ENCODE measurements at places on chromosomes 16 and 17.

DNA sequence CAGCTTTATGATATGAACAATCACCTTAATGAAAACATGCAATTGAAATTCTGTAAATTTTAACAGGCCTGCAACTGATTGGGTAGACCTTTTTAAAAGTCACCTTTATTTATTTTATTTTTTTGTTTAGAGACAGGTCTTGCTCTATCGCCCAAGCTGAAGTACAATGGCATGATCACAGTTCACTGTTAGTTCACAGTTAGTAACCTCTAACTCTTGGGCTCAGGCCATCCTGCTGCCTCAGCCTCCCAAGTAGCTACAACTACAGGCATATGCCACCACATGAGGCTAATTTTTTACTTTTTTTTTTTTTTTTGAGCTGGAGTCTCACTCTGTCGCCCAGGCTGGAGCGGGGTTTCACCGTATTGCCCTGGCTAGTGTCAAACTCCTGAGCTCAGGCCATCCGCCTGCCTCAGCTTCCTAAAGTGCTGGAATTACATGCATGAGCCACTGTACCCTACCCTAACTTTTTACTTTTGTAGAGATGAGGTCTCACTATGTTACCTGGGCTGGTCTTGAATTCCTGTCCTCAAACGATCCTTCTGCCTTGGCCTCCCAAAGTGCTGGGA lies 28.0 kb downstream of the AP1G1 start:
- no peak for DNase-seq

GRCh38 chr17:732902-733720 lies 715 bp downstream of the TLCD3A start:
- DNase-seq: no peak

GRCh38 chr16:4264546-4264945 lies 8.3 kb downstream of the TFAP4 start:
- no peak for DNase-seq

DNA sequence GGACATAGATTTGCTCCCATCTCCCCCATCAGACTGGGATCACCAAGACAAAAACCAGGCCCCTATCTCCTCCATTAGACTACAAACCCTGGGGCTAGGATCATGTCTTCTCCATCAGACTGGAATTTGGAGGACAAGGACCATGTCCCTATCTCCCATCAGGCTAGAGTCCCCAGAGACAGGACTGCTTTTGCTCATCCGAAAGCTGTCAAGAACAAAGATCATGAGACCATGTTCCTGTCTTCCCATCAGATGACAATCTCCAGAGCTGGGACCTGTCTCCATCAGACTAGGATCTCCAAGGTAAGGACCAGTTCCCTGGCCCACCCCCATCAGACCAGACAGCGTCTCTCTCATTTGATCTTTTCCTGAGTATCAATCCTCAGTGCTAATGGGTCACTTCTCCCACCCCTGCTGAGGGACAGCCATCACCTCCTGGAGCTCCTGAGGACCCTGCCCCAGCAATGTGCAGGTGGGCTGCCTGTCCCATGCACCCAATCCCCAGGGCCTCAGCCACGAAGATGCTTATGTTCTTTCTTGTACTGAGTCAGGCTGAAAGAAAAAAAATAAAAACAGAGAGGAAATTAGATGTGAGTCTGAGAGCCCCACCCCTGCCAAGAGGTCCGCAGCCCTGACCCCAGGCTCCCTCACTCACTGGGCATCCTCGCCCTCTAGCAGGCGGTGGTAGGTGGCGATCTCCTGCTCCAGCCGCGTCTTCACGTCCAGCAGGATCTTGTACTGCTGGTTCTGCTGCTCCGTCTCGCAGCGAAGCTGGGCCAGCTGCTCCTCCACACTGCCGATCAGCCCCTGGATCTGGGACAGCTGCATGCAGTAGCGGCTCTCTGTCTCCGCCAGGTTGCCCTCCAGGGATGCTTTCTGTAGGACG lies 90.3 kb downstream of the GOSR1 start:
- DNase-seq: no peak

GRCh38 chr16:54062361-54063278 lies 224.0 kb downstream of the IRX3 start:
- DNase-seq: no peak

DNA sequence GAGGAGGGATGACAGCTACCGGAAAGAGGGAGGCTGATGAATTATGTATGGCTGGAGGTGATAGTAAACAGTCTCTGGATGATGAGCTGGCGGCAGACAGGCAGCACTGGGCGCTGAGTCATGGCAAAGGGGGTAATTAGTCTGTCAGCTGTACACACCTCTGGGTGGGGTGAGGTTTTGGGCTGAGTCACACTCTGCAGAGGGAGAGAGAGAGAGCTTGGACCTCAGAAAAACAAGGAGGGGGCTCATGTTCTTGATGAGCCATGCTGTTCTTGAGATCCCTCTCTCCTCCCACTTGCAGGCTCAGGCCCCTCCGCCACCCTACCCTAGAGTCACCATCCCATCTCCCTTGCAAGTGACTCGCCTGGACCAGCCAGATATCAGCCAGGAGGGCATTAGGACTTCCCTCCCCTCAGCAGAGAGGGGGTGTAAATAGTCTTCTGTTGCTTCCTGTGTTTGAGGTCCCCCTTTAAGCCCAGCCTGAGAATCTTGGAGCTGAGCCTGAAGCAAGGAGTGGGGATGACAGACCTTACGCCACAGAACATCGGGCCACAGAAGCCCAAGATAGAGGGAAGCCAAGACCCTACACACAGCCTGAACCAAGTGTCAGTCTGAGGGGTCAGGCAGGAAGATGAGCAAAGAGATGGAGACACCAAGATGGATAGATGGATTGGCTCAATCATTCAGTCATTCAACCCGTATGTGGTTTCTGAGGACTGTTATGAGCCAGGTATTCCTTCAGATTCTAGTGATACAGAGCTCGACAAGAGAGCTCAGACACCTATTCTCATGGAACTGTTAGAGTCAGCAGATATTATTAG lies 383.2 kb upstream of the CCL2 start:
- DNase-seq: no peak

DNA sequence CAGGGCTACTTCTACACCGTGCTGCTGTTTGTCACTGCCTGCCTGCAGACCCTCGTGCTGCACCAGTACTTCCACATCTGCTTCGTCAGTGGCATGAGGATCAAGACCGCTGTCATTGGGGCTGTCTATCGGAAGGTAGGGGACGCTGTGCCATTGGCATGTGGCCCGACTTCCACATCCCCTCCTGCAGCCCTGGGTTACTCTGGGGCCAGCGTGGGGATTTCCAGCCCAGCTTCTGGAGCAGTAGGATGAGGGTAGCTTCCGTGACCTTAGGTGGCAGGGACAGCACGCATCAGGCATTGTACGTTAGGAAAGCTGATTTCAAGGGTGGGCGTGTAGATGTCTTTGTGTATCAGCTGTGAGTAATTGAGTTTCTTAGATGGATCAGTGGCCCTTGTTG lies 96.5 kb downstream of the ABCC1 start:
- no peak for DNase-seq

GRCh38 chr16:31382485-31383161 lies 10.5 kb upstream of the ITGAD start:
- DNase-seq: peak; percentile 28

GRCh38 chr16:8998108-8998507 lies 34.4 kb upstream of the USP7 start:
- DNase-seq: no peak

GRCh38 chr17:74920642-74921025 lies 2.4 kb downstream of the USH1G start:
- DNase-seq: no peak

GRCh38 chr16:80034469-80034826 lies 433.9 kb upstream of the MAF start:
- no peak for DNase-seq

- no peak for DNase-seq
These were observed 4.2 kb downstream of the ZNF843 start for GRCh38 chr16:31438414-31438813.

DNA sequence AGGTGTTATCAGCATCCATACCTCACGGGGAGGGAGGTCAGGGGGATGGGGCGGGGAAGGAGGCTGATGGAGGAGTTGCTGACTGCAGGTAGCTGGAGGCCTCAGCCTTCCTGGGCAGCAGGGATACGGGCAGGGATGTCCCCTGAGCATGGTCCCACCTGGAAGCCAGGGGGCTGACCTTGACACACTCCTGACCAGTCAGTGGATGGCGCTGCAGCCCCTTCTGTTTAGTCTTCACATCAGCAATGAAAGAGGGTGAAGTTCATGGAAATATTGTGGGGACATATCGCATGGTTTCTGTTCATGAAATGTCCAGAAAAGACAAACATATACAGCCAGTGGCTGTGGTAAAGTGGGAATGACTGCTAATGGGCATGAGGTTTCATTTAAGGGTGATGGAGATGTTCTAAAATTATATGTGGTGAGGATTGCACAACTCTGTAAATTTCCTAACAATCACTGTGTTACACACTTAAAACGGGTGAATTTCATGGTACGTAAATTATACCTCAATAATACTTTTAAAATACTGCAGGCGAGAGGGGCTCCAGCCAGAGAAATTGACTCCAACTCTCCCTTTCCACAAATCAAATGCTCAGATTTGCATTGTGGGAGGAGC lies 489.6 kb downstream of the CDH13 start:
- no peak for DNase-seq

DNA sequence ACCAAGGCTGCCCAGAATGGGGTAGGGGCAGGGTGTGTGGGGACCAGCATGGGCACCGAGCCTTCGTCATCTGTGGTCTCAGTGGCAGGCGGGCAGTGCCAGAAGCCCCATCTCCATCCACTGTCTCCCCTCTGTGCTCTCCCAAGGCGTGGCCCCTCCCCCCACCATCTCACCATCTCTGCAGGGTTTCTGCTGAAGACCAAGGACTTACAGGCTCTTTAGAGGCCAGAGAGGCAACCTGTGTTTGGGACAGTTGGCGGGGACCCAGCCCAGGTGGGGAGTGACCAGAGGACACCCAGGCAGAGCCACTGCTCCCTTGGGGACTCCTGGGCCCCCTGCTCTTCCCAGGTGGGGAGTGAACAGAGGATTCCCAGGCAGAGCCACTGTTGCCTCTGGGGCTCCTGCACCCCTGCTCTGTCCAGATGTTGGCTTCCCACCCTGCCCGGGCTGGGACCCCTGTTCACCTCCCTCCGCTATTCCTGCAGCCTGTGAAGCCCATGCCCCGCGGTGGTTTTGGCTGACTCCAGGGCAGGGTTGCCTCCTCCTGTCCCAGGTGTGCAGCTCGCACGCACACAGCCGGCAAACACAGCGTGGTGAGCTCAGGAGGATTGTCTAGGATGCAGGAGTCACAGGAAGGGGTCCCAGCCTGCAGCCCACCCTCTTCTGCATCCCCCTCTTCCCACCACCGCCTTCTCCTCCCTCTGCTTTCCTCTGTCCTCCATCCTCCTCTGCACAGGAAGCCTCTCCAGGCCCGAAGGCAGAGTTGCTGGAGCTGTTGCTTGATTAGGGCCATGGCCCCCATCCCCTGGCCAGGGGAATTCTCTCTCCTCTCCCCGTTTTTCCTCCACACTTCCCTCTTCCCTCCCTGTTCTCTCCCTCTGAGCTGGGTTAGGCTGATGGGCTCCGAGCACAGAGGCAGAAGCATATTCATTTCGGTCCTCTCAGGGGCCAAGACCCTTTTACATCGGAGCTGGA lies 45.0 kb downstream of the SLC7A5 start:
- DNase-seq: no peak

DNA sequence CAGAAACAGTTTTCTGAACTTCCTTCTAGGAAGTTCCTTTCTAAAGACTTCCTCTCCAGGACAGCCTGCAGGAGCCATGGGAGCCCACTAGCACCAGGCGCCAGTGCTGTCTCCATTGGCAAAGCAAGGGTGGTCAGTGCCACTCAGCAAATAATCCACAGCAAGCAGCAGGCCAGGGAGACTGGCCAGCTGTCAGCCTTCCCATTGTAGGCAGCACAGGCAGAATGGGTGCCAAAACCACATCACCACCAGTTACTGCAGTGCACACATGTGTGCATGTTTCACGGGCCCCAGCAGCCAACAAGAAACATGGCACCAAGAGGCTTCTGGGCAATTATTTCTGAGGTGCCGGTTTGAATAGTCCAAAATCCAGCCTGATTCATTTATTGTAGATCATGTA lies 26.7 kb downstream of the DNASE1 start:
- DNase-seq: no peak

GRCh38 chr16:85753976-85754375 lies 3.1 kb upstream of the C16orf74 start:
- no peak for DNase-seq

GRCh38 chr17:73546770-73547536 lies 97.3 kb downstream of the SDK2 start:
- no peak for DNase-seq

GRCh38 chr16:67907397-67908180 lies 14.5 kb downstream of the PSKH1 start:
- DNase-seq: no peak

DNA sequence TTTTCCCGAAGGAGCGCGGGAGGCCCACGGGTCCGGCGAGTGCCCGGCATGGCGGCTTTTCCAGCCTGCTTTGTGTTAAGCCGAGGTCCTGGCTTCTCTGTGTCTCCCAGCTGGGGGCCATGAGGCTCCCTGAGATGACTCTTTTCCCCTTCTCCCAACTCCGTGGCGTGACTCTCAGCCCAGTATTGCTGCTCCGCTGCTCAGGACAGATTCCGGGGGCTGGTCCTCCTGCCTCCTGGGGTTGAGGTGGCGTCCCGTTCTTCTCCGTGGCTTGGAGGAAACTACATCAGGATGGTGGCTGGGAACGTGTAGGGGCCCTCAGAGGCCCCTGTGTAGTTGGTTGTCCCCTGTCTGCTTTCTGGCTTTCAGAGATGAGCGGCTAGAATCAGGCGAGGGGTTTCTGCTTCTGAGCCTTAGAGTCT lies 951 bp downstream of the GPS1 start:
- DNase-seq: no peak

- DNase-seq: no peak
These were observed 146.2 kb downstream of the PARN start for GRCh38 chr16:14483819-14484385.

DNA sequence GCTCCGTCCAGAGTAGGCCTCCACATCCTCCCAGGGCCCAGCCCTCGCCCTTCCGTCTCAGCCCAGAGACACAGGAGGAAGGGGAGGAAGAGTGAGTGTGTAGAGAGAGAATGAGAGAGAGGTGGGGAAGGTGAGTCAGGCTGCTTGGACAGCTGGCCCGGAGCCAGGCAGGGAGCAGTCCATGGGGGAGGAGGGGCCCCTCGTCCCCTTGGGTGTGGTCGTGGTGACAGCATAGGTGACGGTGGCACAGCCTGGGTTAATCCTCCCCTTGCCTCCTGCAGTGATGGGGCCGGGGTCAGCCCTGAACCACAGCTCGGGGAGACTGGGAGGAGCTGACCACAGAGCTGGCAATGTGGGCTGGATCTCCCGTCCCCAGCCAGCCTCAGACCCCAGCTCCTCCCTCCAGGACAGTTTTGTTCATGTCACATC lies 36.5 kb downstream of the FA2H start:
- no peak for DNase-seq

DNA sequence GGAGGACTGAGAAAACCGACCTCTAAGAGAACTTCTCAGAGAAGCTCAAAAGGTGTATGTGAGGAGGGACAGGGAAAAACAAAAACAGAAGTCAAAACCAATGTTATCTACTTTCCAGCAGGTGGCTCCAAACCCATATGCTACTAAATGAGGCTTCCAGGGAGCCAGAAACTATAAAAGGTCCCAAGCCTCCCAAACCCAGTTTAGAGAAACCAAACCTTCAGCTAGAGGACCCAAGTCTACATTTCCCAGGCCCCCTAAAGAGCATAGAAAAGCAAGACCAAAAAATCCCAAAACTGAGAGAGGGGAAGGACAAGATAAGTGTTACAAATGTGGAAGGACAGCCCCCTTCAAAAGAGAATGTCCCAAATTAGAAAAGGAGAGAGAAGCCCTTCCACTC lies 3.7 kb downstream of the HPR start:
- no peak for DNase-seq
